ENCODE measurements at places on chromosomes 7 and 10. TPM values are rescaled to one million over a fixed set of nuclear protein-coding genes. Genes with fewer than 3 reads are reported as not detected.

- no peak for DNase-seq
These were observed 4.5 kb downstream of the TWIST1 start for GRCh38 chr7:19113002-19113350.

DNA sequence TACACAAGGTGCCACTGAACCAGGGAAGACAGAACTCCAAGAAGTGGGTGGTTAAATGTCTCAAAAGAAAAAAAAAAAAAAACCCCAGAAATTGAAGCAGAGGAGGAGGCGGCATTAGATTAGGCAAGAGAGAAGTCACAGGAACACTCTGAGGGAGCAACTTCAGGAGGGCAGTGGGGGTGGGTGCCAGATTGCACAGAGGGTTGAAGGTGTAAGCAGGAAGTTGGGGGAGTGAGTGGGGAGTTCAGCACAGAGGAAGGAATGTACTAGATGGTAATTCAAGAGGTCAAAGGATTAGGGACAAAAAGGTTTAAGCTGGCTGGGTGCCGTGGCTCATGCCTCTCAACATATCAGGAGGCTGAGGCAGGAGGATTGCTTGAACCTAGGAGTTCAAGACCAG, 110.0 kb upstream of the PDLIM1 start:
- no peak for DNase-seq

DNA sequence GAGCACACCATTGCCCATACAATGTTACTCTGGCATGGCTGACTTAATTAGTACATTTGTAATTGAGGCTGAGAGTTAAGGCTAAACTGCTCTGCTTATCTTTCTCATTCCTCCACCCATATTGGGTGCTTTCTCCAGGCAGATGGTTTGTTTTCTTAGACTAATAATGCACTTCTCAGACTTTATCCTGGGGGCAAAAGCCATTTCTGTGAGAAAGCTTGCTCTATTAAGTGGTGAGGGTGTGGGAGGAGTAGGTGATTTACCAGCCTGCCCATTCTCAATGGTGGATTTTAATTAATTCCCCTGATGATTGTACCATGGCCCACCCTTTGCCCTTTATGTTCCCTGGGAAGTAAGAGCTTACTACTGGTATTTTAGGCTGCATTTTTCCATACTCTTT, 174.8 kb downstream of the FOXP2 start:
- DNase-seq: no peak

DNA sequence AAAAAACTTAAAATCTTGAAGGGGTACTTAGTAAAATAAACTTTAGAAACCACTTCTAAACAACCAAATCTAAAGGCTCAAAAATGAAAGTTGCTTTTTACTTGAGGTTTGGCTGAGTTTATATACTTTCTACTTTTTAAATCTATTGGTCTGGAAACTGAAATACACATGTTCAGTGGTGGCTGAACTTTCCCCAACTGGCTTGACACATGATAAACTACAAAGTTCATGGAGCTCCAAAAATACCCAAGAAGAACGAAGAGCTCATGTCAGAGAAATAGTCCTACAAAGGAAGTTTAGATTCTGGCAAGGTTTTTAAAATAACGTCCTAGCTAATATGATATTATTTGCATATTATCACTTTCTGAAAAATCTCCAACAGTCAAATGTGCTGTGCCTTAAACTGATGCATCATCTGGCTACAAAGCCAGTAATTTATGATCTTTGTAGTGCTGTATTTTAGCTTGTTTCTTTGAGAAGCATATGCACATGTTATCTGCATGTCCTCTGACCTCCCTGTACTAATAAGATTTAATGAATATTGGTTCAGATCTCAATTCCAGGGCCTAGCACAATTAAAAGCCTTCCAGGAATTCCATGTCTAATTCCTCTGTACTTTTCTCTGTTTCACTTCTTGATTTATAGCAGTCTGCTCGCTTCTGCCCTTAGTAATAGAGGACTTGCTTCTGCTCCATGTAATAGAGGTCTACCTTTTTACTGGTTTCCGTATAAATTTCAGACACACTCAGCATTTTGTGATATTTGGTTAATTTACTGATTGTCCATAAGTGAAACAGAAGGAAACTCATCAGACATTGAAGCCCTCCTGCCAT, 28.2 kb downstream of the SEMA3C start:
- no peak for DNase-seq

GRCh38 chr10:49119746-49120145, 4.4 kb upstream of the VSTM4 start:
- DNase-seq: no peak

The ICA1 gene
- total RNA-seq: 3.5 TPM

The GPR15LG gene
- not detected for total RNA-seq

The PEX1 gene
- total RNA-seq: 18.2 TPM

DNA sequence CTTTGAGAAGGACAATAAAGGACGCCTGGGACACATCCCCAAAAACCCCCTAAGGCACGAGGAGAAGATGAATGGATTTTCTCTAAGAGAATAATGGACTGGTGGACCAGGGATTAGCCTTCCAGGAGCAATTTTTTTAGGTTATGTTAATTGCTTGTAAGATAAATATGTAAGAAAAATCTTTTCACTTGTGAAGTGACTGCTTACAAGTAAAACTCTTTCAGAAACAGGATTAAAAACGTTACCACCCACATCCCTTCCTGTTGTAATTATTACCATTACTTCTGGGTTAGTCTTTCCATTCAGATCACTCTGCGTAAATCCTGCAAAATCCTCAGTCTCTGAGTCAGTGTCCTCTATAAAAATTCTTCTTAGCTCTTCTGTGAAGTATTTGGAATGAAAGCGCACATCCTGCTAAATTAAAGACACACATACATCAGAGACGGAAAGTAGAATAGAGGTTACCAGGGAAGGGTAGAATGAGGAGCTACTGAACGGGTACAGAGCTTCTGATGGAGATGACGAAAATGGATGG, 34.3 kb downstream of the CDCA7L start:
- no peak for DNase-seq

DNA sequence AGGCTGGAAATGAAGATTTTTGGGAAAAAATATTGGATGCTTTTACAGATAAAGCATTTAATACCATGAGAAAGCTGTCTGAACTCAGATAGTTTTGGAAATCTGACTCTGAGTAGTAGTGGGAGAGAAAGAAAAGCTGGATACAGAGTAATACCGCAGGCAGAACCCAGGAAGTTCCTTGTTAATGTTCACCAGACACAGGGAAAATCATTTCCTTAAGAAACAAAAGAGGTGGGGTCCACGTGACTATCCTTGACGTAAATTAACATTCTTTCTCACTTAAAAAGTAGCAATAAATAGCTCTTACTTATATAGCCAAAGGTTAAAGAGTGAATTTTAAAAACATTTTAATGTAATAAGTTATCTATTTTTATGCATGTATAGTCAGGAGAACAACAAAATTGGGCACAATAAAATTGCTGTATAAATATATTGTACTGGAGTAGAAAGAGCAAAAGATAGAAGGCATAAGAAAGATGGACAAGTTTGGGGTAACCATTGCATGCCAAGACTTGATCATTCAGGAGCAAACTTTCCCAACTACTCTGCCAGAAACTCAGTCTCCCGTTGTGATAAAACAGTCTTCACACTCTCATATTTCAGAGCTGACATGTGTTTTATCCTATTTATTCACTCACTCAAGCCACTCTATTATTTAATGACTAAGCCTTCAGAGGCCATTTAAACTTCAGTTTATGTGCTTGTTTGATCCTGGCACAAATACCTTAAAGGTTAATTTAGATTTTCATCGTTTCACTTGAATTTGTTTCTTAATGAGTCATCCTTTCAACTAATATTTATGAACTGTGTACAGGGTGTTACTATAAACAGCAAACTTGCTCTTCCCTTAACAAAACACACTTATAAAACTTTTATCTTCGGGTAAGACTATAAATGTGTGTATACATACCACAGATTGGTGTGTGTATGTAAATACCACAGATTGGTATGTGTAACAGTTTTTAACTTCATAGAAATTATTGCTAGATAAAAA, 143.1 kb downstream of the GNAI1 start:
- DNase-seq: no peak

The FRA10AC1 gene
- total RNA-seq: 4.8 TPM

The PON3 gene
- 60.0 TPM for total RNA-seq

DNA sequence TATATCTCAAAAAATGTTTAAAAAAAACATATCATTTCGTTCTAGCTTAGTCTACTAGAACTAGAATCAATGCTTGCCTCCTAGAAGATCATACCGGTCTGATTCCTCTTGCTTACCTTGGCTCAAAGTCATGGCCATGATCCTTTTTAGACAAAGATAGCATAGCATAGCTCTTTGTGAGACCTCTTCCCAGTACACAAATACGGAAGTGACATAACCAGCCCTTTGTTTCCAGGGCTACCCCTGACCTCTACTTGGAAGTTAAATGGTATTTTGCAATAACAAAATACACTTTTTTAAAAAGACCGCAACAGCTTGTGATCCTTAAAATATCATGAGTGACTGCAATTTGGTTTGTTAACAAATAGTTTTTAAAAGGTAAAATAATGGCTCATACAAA, 130.7 kb upstream of the NOBOX start:
- no peak for DNase-seq

- no peak for DNase-seq
These were observed 91.4 kb downstream of the ZFAND4 start for GRCh38 chr10:45581216-45581549.

- DNase-seq: no peak
These were observed 302.0 kb upstream of the LYZL1 start for GRCh38 chr10:28986856-28987255.

DNA sequence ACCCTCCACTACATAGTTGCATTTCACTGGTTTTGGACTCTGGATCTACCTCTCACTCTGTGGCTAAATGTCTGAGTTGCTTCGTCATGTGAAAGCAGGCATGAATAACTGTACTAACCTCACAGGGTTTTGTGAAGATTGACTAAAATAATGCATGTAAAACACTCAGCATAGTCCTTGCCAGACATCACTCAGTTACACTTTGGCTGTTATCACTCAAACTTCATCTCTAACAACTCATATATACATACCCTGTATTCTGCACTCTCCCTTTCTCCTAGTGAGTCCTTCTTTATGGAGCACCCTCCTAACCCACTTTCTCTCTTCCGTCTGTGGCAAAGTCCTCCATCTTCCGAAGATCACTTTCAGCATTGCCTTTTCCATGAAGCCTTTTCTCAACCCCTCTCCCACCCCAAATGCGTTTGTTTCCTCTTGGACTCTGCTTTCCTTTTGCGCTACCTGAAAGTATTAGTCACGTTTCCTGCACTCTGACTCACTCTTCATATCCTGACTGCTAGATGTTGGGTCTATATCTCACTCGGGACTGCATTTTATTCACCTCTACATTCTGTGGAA, 72.6 kb downstream of the OSBPL3 start:
- no peak for DNase-seq

The ZNF32 gene
- 6.5 TPM for total RNA-seq

The HOGA1 gene
- 21.7 TPM for total RNA-seq

DNA sequence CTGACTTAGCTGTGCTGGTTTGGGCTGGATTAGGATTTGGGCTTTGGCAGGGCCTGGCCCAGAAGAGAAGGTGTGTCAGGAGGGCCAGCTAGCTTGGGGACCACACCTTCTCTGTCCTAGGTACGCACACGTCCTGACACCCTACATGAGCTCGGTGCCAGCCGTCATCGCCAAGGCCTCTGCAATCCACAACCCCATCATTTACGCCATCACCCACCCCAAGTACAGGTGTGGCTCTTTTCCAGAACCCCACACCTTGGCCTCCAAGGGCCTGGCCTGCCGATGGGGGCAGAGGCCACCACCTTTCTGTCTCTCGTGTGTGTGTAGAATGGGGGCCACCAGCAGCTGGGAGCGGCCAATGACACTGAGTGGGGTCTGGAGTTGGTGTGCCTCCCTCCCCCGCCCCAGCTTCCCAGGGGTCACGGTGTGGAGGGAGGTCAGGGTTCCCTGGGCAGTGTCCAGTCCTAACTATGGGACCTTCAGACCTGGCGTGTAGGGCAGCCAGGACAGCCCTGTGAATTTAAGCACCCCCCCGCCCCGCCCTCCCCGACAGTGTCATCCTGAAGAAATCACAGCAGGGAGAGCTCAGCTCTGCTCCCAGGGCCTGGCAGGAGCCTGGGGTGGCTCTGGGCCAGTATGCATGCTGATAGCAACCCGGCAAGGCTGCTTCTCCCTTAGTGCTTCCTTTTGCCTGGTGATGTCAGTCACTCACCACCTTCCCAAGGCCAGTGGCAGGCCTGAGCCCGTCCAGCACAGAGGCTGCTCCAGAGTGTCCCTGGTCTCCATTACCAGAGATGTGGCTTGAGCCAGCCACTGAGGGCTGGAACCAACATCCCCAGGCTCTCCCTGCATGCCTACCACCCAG, 6.9 kb upstream of the LDB3 start:
- no peak for DNase-seq

The CHAT gene
- total RNA-seq: not detected

GRCh38 chr10:78716043-78716660, 352.6 kb upstream of the ZMIZ1 start:
- DNase-seq: no peak

- DNase-seq: no peak
These were observed 114.5 kb upstream of the TRIM24 start for GRCh38 chr7:138345567-138345966.

The RBP4 gene
- 2,873 TPM for total RNA-seq

DNA sequence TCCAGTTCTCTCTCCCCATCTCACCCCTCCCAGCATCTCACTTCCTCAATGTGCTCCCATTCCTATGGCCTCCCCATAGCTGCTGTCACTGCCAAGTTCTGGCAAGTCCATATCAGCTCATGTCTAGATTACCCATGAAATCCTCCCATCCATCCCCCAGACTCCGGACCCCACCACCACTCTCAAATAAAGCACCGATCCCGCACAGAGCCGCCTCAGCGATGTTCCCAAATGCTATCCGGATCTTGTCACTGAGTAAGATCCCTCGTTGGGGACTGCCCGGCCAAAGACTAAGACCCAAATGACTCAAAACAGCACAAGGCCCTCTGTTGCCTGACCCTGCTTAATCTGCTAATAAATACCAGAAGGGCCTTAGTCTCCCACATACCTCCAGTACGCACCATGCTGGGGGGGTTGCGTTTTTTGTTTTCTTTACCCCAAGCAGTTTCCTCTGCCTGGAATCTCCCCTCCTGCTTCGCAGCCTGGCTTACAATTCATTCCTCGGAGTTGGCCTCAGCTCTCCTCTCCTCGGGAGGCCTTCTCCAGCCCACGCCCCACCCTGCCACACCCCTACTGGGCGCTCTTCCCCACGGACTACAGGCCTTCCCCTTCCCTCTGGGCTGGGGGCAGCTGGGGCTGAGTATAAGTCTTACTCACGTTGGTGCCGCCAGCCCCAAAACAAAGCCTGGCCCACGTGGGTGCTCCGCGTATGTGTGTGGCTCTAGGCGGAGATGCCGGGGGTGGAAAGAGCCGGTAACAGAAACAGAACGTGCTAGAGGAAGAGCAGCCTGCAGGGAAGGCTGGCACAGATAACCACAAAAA, 1.8 kb upstream of the DUSP5 start:
- no peak for DNase-seq

- DNase-seq: no peak
These were observed 151.2 kb downstream of the TCERG1L start for GRCh38 chr10:131160219-131160875.

The TAS2R40 gene
- total RNA-seq: not detected

Data from liver (tissue), 10 donors.